Activated naive CD4-positive, alpha-beta T cell treated with anti-CD3 and anti-CD28 coated beads, Interleukin-2, amount 50 U/mL, for 72 hours (primary cell): ENCODE measurements at places on chromosomes 12 and 14. TPM values are rescaled to one million over a fixed set of nuclear protein-coding genes. Genes with fewer than 3 reads are reported as not detected.

DNA sequence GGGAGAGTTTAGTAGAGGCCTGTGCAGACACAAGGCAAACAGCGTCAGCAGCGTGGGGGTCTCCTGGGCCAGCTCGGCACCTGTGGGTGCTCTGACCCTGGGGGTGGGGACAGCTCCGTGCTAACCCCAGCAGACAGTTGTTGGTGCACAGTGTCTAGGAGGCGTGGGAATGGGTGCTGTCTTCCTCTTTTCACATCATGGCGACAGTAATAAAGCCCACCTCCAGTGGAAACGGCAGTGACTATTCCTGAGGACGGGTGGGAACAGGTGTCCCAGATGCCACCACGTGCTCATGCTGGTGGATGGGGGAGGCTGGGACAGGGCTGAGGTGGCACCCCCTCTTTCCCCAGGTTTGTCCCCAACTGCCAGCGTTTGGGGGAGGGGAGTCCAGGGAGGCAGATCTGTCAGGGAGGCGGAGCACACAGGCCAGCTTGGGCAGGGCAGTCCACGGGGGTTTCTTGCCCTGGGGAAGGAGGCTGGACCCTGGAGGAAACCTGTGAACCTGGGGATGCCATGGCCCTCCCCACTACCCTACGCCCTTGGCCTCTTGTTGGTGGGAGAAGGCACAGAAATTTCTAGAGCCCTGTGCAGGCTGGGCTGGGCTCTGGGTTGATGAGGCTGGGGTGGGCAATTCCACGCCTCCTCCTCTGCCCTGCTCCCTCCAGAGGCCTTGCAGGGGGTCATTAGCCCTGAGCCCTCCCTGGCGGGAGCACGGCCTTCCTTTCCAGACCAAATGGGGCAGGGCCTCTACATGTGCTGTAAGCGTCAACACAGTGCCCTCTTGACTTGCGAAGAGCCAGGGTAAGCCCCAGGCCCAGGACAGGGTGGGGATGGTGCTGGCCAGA, 3.8 kb downstream of the ZBTB42 start:
- no peak for DNase-seq

DNA sequence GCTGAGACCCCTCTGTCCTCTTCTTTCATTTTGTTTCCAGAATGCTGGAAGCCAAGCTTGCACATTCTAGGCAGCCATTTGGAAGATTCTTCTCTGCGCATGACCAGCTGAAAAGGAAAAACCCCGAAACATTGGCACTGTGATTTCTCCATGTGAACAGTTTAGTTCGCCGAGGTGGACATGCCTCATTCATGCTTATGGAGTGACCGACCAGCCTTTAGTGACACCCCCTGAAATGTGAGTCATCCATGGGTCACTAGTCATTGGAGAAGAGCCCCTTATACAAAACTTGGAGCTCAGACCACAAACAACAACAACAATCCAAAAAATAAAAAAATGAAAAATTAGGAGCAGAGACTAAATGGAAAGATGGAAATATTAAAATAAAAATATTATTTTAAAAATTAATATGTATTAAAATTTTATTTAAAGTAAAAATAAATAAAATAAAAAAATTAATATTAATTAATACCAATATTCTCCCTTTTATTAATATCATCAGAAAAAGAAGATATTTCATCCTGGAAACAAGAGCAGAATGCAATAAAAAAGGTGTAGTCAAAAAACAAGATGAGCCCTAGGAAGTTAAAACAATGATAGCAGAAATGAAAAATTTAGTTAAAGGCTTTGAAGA, 9.5 kb upstream of the KRT7 start:
- DNase-seq, result no peak

DNA sequence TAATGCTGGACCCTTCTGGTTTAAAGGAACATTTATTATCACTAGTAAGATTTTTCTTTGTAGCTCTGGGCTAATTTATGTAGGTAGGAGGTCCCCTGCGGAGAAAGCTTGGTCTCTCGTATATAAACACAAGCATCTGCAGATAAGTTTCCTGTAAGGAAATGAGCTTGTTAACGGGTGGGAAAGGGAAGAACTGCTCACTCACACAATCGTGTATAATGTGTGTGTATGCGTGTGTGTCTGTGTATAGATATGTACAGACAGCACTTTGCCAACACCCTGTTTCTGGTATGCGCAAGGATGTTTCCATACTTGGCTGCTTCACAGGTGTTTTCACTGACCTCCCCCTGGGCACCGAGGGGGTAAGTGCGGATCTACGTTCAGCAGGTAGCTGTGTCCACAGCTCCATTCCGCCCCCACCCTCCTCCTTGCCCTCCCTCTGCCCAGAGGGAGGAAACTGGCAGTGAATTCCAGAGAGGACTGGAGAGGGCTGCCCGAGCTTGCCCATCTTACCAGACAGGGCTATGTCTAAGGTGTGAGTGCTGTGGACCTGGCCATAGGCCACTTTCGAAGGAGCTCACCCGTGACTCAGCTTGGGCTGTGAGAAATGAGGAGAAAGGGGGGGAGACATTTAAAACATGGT, 65.2 kb downstream of the NINJ2 start:
- no peak for DNase-seq

DNA sequence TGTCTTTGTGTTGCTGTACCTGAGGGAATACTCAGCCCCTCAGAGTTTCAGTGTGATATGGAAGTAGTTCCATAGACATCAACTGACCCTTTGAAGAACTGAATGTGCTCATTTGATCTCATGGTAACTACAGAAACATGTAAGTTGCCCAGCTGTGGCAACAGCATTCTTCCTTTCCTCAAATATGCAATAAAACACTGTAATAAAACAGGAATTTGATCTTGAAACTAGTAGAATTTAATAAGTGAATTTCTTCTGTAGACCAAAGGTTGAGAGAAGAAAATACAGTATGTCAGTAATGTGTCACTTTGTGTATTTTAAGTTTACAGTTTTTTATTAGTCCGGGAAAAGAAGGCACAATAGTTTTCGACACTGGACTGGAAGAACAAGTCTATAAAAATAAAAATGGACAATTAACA, 31.9 kb downstream of the KCTD10 start:
- DNase-seq, result no peak

DNA sequence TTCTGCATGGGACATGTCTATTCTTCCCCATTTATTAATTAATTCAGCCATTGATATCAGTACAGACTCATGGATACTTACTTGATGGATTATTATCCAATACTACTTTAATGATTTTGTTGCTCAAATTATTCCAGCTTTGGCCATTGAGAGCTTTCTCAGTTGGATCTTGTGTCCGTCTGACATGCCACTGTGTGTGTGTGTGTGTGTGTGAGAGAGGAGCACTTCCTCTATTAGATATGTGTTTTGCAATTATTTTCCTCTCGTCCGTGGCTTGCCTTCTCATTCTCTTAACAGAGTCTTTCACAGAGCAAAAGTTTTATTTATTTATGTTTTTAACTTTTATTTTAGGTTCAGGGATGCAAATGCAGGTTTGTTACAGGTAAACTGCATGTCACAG, 194.2 kb downstream of the ADGRD1 start:
- DNase-seq, result no peak

DNA sequence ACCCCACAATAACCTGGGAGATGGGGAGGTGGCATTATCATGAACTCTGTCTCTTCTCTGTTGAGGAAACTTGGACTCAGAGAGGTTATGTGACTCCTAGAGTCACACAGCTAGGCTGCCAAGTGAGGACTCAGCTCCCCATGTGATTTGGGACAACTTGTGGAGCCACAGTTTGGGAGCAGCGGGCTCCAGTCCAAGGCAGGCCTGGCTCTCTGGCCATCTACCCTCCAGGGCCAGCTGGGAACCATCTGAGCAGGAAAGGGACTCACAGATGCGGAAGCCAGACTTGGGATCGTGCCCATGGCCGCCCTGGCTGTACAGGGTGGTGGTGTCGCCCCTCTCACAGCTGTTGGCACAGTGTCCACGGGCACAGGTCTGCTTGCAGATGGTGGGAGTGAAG, 59.1 kb downstream of the ISCA2 start:
- DNase-seq, result no peak

NDRG2 gene
- total RNA-seq, result 7.8 TPM

DNA sequence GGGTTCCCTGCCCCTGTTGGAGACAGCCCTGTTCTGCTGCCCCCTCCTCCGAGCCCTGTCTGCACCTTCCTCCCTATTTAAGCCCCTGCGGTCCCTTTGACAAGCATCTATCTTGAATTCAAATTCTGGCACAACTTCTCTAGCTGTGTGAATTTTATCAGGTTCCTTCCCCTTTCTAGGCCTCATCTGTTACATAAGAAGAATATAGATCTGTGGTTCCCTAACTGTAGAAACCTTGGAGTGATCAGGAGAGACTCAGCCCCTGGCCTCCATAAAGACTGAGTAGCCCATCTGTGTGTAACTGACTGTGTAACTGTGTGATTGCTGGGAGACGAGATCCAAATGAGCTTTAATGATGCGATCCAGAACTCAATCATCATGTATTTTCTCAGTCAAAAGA, 13.0 kb upstream of the RACGAP1 start:
- DNase-seq, result no peak

GRCh38 chr12:614411-614970, 48.8 kb downstream of the NINJ2 start:
- no peak for DNase-seq

- no peak for DNase-seq
Observed at GRCh38 chr14:24258119-24258518, 4.9 kb downstream of the TGM1 start.

- no peak for DNase-seq
Observed at GRCh38 chr12:132163041-132163910, 19.0 kb downstream of the NOC4L start.

DNA sequence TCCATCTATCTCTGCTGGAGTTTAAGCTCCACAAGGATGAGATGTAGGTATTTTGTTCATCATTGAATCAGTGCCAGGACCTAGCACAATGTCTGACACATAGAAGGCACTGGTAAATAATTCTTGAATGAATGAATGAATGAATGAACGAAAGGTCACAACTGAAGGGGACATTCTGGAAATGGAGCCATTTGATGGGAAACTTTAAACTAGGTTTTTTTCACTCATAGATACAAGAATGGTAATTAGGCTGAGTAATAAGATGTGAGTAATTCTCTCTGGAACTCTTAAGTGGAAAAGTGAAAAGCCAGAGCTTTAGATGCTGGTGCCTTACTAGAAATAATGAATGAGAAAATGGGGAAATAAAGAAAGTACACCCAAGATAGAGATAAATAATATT, 44.3 kb downstream of the SCN8A start:
- no peak for DNase-seq

GRCh38 chr14:77892381-77892871, 92.5 kb downstream of the ADCK1 start:
- DNase-seq, result no peak

DNA sequence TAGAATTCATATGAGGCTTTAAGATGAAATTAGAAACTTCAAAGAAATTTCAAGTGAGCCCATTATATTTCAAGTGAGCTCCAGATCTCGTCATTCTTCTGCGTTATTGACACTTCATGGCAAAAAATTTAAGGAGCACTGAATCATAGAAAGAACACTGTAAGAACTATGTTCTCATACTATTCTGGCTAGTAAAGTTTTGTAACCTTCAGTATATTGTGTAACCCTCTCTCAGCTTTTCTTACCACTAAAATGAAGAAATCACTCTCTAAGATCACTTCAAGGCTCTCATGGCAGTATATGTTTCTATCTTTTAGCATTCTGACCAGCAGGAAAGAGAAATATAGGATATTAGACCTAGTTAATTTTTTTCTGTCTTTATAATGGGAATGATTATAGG, 6.3 kb downstream of the GPHN start:
- no peak for DNase-seq

GRCh38 chr14:104200106-104200505, 61.7 kb downstream of the KIF26A start:
- DNase-seq, result no peak

GRCh38 chr14:80152166-80152565, 59.1 kb downstream of the DIO2 start:
- no peak for DNase-seq

DNA sequence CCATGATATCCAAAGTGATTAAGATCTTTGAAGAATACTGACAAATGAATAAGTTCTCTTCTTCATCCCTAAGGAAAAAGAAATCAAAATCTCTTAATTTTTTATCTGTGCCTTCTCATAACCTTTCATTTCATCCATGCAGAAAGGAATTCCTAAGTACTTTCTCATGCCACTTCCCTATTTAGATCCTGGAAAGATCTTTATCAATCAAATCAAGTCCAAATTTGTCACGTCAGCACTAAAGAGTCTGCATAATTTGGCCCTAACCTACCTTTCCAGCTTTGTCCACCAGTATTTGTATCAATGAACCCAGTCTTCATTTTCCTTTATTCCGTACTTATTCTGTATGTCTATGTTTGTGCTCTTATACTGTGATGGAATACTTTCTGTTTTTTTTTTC, 41.2 kb downstream of the VEZT start:
- DNase-seq, result no peak

- no peak for DNase-seq
Observed at GRCh38 chr14:33866425-33867088, 84.3 kb downstream of the EGLN3 start.

DNA sequence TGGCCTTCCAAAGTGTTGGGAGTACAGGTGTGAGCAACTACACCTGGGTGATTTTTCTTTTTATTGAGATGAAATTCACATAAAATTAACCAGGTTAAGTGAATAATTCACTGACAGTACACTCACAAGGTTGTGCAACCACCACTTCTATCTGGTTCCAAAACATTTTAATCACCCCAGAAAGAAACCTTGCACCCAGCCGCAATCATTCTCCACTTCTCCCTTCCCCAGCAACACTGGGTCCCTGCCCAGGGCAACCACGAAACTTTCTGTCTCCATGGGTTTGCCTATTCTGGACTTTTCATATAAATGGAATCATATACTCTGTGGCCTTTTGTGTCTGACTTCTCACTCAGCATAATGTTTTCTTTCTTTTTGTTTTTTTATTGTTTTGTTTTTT, 26.3 kb upstream of the MLXIP start:
- DNase-seq, result no peak

GRCh38 chr14:96826818-96827217, 29.6 kb downstream of the VRK1 start:
- no peak for DNase-seq

BEST3 gene
- not detected for total RNA-seq

DNA sequence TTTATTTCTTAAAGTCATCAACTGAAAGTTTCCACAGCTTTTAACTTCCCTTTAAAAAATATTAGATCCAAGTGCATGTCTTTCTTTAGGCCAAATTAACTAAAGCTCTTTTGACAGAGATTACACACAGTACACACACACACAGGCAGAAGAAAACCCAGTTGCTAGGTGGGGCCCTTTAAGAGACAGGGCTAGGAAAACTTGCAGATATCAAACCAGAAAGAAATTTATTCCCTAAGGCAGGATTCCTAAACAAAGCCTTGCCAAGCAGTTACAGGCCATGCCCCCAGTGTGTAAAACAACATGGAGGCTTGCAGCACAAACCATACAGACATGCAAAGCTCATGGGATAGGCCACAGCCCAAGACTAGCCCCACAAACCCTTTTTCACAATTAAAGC, 123.4 kb downstream of the FSCB start:
- DNase-seq, result no peak

SPIC gene
- not detected for total RNA-seq

POTEG gene
- not detected for total RNA-seq

- DNase-seq, result no peak
Observed at GRCh38 chr14:61647704-61648103, 47.6 kb upstream of the HIF1A start.

GRCh38 chr14:52949711-52950409, 990 bp downstream of the FERMT2 start:
- DNase-seq, result no peak

AKAP5 gene
- total RNA-seq, result 1.4 TPM
